Right kidney (tissue), 9 donors: ENCODE measurements at places on chromosomes 12 and 14.

- DNase-seq: peak; percentile 75
Measured at GRCh38 chr12:53938326-53939140, at the start of gene HOXC13. TSS of gene HOXC13 (plus strand) at chr12:53938831. CDS start at chr12:53938907, 76 bp downstream.

GRCh38 chr14:86954623-86955022 lies 1038.4 kb downstream of the GALC start:
- DNase-seq: no peak

DNA sequence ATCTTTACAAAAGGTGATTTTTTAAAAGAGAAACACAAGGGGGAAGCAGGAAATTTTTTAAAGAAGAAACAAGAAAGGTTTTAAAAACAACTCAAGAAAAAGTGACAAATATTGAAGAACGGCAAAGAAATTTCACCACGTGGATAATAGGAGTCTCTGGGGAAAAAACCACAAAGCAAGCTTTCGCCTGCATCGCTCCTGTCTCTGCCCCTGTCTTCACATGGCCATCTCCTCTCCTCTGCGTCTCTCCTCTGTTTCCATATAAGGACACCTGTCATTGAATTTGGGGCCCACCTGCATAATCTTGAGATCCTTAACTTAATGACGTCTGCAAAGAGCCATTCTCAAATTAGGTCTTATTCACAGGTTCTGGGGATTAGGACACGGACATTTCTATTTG lies 175.8 kb downstream of the ETV6 start:
- DNase-seq: no peak

DNA sequence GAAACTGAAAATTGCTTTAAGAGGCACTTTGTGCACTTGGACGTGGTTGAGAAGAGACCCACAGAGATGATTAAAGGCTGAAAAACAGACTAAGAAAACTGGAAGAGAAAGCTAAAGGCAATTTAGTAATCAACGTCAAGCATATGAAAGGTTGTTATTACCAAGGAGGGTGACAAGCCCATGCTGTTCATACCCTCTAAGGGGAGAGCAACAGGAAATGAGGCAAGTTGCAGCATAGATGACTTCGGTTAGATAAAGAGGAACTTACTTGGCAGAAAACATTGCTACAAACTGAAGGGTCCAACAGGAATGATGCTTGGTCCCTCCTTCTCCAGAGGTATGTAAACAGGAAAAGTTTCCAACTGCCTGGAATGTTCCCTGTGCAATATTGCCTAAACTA lies 107.8 kb downstream of the DUSP6 start:
- no peak for DNase-seq

GRCh38 chr14:26389646-26390508 lies 208.0 kb downstream of the NOVA1 start:
- no peak for DNase-seq

GRCh38 chr12:86265329-86265695 lies 9.1 kb upstream of the MGAT4C start:
- no peak for DNase-seq

DNA sequence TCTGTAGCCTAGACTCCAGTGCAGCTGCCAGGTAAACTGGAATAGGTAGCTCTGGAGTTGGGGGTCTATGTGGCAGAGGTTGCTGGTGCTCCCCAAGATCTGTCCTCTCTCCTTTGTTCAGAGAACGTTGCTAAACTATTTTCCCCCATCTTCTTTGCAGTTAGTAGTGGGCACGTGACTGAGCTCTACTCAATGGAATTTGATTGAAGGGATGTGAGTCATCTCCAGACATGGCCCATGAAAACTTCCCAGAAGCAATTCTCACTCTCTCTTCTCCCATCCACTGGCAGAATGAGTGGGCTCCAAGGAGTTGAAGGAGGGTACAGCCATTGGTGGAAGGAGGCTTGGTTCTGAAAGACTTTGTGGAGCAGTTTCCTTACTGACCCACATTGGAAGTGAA lies 44.0 kb downstream of the PAH start:
- DNase-seq: no peak

DNA sequence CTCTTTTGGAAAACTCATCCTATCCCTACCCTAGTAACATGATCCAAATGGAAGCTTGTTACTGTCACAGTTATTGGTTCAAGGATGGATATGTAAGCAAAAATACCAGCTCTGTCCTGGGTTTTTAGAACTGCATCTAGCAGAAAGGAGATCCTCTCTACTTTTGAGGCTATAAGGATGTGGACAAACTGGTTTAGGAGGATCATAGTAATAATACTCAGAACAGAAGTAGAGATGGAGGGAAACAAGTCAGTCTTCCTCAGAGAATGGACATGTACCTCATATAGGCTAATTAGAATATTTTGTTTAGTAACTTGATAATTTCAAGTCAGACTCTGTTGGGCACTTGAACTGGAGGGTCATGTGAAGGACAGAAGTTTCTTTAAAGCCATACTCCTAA lies 26.6 kb downstream of the FUT8 start:
- no peak for DNase-seq

DNA sequence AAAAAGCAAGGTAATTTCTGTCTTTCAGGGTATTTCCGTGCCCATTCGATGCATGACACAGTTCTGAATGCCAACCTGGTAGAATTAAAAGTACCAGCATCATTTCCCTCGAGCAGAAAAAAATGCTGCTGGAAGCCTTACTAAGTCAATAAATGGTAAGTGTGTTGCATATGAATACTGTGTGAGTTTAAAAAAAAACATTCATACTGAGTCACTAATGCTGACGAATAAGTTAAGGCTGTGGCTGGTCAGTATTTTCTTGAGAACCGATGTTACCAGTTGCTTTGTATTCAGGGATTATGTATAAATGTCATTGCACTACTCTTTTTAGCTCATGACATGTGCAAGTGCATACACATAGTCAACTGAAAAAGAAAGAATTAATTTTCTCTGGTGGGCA lies 710.2 kb downstream of the TRHDE start:
- no peak for DNase-seq

GRCh38 chr12:42666671-42667243 lies 77.2 kb upstream of the PRICKLE1 start:
- DNase-seq: no peak

DNA sequence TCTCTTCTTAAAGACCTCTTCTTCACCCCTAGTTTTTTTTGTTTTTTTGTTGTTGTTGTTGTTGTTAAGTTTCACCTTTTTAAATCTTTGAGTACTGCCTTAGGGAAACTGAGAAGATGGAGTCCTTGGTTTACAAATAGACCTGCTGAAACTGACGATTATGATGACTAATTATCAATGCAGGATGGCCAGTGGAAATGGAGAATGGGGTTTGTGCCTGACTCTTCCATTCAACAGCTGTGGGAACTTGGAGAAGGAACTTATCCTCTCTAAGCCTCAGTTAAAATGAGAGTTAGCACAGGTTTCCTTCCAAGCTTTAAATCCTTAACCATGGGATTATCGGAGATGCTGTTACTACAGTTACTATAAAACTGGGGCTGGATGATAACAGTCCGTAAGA lies 66.7 kb upstream of the PNMA1 start:
- no peak for DNase-seq

DNA sequence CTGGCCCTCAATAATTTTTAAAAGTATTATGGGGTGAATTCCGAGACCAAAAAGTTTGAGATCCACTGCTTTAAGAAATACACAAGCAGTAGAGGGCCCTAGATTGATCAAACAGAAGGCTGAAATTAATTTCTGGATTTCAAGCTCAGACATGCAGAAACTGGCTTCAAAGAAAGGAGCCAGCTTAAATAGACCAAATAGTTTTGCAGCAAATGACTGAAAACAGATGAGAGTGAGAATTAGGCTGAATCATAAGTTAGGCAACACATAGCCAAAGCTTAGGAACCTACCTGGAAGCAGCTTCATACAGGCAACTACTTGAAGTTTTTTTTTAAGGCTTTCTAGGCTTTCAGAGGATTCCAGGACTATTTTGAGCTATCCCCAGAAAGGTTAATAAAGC lies 12.4 kb downstream of the ATF7 start:
- DNase-seq: no peak

GRCh38 chr14:33357225-33358010 lies 418.7 kb downstream of the NPAS3 start:
- no peak for DNase-seq

- DNase-seq: no peak
Measured at GRCh38 chr14:32022938-32023466, 54.1 kb upstream of the ARHGAP5 start.

GRCh38 chr14:82055515-82056115 lies 522.0 kb upstream of the SEL1L start:
- no peak for DNase-seq

GRCh38 chr12:51869496-51869865 lies 18.4 kb upstream of the ANKRD33 start:
- DNase-seq: peak; percentile 61

- DNase-seq: no peak
Measured at GRCh38 chr12:124085419-124086296, 112.6 kb downstream of the ZNF664 start.

- no peak for DNase-seq
Measured at GRCh38 chr12:77429426-77429825, 364.1 kb upstream of the E2F7 start.

DNA sequence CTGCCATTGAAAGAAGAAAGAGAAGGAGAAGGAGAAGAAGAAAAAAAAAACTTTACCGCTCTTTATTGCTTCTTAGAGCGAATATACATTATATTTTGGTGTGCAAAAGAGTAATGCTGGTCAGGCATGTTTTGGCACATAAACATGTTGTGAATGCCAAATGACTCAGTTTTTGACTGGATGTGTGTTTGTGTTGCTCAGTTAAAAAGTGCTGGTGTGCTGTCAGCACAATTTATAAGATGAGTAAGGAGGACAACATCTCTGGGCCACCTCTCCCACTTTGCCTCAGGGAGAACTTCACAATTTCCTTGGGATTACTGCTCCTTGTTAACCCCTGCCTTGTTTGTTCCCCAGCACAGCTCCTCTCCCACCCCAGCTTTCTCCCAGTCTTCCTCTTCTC lies 584.8 kb downstream of the ETNK1 start:
- DNase-seq: no peak

DNA sequence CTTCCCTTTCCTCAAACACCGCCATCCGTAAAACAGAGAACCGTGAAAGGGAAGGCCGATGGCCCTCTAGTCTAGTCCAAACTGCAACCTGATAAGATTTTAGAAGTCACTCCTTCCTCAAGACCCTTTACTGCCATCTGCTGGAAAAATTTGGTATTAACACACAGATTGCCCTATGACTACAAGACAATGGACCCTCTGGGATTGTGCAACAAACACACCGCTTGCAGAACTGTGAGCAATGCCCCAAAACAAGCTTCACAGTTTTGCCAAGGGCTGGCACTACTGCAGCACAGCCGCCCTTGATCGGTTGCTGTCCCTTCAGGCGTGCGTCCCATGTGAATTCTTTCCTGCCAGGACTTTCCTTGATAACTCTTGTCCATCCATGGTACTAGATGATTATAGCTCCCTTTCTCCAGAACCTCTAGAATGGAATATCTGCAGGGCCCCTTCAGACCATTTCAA lies 23.1 kb downstream of the LLPH start:
- peak; percentile 70 for DNase-seq

DNA sequence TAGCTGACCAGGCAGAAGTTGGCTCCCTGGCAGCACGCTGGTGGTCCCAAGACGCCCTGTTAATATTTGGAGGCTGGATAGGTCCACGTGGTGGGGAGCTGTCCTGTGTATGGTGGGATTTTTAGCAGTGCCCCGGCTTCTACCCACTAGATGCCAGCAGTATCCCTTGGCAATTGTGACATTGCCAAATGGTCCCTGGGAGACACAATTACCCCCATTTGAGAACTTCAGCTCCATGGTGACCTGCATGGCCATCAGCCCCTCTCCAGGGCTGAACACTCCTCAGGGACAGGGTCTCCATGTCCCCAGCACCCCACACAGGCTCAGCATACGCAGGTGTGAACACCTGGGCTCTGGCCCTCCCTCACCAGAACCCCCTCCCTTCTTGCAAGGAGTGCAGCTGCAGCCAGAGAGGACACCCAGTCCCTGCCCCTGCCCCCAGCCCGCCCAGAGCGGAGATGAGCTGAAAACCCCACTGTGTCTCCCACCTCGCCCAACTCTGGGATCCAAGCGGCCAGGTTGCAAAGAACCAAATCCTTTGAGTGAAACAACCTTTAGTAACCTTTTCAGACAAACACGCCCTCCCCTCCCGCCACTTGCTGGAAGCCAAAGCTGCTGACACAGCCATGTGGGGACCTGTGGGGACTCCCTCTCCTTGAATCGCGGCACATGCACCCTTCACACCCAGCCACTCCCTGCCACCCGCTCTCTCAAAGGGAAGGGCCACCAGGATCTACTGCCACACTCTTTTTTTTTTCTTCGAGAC lies 120.4 kb downstream of the CALM1 start:
- DNase-seq: peak; percentile 7

DNA sequence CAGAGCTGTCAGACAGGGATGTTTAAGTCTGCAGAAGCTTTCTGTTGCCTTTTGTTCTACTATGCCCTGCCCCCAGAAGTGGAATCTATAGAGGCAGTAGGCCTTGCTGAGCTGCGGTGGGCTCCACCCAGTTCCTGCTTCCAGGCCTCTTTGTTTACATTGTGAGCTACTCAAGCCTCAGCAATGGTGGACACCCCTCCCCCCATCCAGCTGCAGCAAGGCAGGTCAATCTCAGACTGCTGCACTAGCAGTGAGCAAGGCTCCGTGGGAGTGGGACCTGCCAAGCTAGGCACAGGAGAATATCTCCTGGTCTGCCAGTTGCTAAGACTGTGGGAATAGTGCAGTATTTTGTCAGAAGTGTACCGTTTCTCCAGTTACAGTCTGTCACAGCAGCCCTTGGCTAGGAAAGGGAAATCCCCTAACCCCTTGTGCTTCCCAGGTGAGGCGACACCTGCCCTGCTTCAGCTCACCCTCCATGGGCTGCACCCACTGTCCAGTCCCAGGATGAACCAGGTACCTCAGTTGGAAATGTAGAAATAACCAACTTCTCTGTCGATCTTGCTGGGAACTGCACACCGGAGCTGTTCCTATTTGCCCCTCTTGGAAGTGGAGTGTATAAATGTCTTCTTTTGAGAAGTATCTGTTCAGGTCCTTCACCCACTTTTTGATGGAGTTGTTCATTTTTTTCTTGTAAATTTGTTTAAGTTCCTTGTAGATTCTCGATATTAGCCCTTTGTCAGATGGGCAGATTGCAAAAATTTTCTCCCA lies 213.5 kb upstream of the SLC38A2 start:
- DNase-seq: peak; percentile 8

DNA sequence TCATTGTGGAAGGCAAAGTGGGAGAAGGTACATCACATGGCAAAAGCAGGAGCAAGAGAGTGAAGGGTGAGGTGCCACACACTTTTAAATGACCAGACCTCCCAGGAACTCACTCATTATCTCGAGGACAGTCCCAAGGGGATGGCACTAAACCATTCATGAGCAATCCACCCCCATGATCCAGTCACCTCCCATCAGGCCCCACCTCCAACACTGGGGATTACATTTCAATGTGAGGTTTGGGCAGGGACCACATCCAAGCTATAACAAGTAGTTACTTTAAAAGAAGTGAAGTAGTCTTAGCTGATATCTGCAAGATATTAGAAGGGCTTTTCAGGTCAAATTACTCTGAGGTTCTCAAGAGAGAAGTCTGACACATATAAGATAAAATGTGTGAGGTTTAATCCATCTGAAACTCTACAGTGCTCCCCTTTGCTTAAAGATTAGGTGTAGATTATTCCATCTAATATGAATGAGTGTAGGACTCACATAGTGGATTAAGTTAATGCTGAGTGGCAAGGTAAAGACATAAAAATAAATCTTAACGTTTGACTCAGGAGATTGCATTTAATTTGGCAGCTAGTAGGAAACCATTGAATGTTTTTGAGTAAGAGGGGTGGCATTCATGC lies 130.8 kb downstream of the TMX1 start:
- DNase-seq: no peak

- DNase-seq: no peak
Measured at GRCh38 chr14:23816371-23816770, 137.2 kb upstream of the DHRS4 start.
